ENCODE measurements at places on chromosomes 4 and X. TPM values are rescaled to one million over a fixed set of nuclear protein-coding genes. Genes with fewer than 3 reads are reported as not detected.
A peak's percentile ranks its signal among the peaks of the same experiment; 100 is the strongest.

PRPS2 gene
- 3.8 TPM for total RNA-seq

GRCh38 chr4:98166025-98166730 is 22.9 kb upstream of the STPG2 start:
- peak; percentile 62 for DNase-seq

FAM236D gene
- not detected for total RNA-seq

MXRA5 gene
- total RNA-seq, result 44.2 TPM

DNA sequence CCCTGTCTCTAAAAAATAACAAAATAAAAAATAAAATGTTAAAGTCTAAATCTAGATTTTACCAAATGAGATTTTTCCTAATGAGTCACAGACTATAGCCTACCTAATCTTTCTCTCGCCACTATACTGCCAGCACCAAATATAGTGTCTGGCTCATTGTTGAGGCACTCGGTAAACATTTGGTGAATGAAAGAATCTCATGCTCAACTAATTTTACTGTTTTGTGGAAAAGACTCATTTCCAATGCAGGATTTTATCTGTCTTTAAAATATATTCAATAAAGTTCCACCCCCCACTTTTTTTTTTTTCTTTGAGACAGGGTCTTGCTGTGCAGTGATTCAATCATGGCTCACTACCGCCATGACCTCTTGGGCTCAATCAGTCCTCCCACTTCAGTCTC is 71.5 kb downstream of the PLS3 start:
- no peak for DNase-seq

TCEAL9 gene
- 20.7 TPM for total RNA-seq

ADH1B gene
- 55.5 TPM for total RNA-seq

- DNase-seq, result no peak
Observed at GRCh38 chrX:48927123-48927522, 8.3 kb upstream of the PIM2 start.

GRCh38 chr4:129167640-129168260 is 71.8 kb downstream of the C4orf33 start:
- no peak for DNase-seq

PNMA5 gene
- not detected for total RNA-seq

DNA sequence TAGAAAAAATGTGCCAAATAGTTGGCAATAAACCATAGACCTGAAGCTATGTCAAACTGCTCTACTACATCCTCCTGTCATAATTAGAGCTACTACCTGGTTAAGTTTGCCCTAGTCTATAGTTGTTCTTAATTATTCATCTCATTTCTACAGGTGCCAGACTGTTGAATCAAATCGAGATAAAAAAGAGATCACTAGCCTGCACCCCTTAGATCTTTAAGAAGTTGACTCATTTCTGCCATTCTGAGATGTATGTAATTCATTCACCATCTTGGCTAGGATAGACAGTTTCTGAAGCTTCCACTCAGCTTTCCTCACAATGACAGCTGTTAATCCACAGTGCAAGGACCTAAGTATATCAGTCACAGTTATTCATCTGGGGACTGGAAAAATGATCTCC is 452.1 kb upstream of the BOD1L1 start:
- no peak for DNase-seq

DNA sequence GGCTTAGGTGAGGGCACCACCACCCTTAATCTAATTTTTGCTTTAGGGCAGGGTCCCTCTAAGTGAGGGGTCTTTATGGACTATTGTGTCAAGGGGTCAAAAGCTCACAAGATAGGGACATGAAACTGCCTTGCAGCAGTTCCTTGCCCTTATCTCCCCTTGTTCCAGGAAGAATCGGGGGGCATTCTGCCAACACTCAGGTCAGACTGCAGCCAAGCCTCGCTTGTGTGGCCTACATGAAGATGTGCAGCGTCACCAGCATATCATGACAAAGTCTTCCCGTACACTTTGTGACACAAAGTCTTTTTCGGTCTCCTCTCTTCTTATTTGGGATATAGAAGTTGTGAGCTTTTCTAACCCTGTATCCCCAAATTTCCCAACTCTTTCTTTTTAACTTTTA is 17.5 kb upstream of the USP9X start:
- DNase-seq, result no peak

SSX2 gene
- not detected for total RNA-seq

DNA sequence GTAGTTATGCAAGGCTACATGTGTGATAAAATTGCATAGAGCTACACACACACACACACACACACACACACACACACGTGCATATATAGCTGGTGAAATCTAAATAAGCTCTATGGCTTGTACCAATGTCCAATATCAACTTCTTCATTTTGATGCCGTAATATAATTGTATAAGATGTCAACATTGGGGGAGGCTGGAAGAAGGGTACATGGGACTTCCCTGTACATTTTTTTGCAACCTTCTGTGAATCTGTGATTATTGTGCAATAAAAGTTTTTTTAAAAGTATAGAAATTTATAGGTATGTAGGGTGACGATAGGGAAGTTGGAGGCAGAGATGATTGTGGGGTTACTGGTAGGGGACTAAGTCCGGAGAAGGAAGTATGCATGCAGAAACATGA is 105.5 kb downstream of the HDAC8 start:
- DNase-seq, result no peak

- DNase-seq, result no peak
Observed at GRCh38 chr4:5857199-5857598, 35.7 kb downstream of the CRMP1 start.

DNA sequence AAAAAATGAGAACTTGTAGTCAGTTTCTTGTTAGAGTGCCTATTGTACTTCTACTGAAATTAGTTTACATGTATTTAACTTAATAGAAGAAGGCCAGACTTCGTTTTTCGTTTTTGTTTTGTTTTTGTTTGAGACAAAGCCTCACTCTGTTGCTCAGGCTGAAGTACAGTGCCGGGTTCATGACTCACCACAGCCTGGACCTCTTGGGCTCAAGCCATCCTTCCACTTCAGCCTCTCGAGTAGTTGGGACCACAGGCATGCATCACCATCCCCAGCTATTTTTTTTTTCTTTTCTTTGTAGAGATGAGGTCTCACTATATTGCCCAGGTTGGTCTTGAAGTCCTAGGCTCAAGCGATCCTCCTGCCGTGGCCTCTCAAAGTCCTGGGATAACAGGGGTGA is 793.9 kb downstream of the ADGRL3 start:
- no peak for DNase-seq

GRIA2 gene
- total RNA-seq, result not detected

DCAF4L1 gene
- total RNA-seq, result 0.26 TPM

EDNRA gene
- 14.8 TPM for total RNA-seq

- DNase-seq, result peak; percentile 82
Observed at GRCh38 chr4:7806338-7807090, 133.1 kb downstream of the AFAP1 start.

MAPK10 gene
- total RNA-seq, result 4.8 TPM

GRCh38 chr4:139924782-139925181 is 229.2 kb downstream of the MAML3 start:
- no peak for DNase-seq

RTL9 gene
- 0.59 TPM for total RNA-seq
